ENCODE measurements at places on chromosomes 16 and 17.

- DNase-seq, result no peak
Measured at GRCh38 chr17:76309461-76309860, 1.4 kb upstream of the QRICH2 start.

- DNase-seq, result no peak
Measured at GRCh38 chr16:2465653-2466415, 5.3 kb upstream of the NTN3 start.

DNA sequence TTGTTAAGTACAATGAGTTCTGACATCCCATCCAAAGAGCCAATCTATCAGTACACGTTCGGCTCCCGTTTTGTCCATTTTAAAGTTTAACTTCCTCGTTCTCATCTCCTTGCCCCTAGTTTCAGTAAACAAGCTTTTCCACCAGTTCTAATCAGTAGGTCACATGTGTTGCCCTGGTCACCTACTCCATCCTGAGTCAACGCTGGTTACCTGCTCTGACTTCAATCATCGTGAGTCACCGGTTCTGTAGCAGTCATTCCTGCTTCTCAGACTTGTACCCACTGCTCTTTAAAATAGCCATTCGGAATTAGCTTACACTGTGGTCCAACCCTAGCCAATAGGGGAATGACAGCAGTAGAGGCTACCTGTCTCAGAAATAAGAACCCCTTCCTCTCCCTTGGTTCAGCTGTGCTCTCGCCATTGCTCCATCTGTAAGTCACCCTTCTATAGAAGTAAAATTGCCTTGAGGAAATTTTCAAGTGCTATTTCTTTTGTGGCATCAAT is 191.0 kb downstream of the CPPED1 start:
- DNase-seq, result no peak

GRCh38 chr17:59488805-59489204 is 76.6 kb upstream of the DHX40 start:
- no peak for DNase-seq

GRCh38 chr16:57532266-57532625 is 4.1 kb downstream of the CCDC102A start:
- no peak for DNase-seq

DNA sequence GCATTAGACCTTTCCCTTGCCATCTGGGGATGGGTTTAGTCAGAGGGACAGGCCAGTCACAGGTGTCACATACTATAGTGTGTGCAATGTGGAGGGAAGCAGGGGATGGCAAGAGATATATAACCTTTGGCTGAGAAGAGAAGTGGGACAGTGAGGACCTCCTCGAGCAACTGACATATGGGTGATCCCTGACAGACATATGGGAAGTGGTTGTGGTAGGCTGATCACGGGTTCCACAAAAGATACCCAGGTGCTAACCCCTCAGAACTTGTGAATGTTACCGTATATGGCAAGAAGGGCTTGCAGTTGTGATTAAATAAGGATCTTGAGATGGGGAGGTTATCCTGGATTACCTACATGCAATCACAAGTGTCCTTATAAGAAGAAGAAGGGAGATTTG is 188.1 kb upstream of the MPHOSPH6 start:
- DNase-seq, result no peak

- no peak for DNase-seq
Measured at GRCh38 chr17:43917348-43918025, 10.2 kb upstream of the MPP2 start.

DNA sequence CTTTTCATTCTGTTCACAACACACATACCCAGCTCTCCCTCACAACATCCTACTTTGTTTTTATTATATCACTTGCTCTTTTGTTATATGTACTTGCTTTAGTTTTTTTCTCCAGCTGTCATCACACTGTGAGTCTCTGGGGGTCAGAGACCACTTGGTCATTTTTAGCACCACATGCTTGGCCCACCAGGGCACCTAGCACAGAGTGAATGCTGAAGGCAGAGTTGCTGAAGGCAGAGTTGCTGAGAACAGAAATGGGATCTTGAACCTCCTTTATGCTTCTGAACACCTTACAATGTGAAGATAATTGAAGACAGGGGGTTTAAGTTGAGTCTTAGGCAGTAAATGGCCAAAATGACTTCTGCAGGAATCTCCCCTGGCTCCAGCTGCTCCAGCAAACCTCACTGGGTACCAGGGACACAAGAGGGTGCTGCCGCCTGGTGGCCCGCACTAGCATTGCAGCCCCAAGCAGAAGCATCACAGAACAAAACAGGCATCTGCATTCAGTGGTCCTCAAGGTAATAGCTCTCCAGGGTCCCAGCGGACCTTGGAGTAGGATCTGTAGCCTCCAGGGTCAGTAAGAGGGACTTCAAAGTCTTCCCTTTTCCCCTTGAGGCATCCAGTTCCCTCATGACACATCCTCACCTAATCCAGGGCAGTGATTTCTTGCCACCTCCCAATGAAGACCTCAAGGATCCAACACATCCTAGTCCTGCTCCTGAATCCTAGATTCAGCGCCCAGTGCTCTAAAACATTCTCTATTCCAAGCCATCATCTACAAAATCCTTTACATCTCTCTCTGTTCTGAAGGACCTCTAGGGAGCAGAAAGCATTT is 1972.6 kb downstream of the TP53TG3F start:
- no peak for DNase-seq

DNA sequence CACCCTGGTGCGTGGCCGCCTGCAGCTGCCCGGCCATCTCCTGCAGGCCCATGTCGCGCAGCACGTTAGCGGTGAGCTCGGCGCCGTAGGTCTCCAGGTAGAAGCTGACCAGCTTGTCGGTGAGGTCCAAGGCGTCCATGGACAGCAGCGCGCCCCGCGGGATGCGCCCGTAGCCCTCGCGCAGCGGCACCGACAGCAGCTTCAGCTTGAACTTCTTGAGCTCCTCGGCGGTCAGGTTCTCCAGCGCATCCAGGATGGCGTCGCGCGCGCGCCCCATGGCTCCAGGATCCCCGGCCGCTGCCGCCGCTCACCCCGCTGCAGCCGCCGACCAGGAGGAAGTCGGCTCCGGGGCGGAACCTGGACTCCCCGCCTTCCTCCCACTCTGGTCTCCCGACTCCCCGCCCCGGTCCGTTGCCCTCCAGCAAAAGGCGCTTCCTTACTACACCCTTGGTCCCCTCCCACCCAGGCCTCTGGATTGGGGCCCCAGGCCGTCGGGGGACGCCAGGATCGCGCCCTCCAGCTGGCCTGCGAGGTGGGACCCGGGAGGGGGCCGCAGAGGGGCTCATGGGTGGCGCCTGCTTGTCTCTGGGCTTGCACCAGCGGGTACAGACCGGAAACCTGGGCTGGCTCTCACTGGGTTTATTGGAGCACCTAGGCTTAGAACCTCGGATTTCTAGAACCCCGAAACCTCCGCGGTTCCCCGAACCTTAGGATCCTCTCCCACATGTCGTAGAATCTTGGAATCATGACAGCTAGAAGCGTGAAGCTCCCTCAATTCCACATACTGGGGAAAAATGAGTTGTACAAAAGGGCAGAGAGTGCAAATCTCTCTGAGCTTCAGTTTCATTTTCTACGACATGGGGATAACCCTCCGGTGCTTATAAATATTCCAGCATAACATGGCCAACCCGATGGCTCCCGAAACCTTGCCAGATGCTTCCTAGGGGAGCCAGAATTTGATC is at the start of gene PYCARD:
Gene PYCARD, minus strand, starts transcription at position 347 of the 962 bp plus-strand sequence. Its CDS starts 70 bp downstream, at position 277.
- no peak for DNase-seq

DNA sequence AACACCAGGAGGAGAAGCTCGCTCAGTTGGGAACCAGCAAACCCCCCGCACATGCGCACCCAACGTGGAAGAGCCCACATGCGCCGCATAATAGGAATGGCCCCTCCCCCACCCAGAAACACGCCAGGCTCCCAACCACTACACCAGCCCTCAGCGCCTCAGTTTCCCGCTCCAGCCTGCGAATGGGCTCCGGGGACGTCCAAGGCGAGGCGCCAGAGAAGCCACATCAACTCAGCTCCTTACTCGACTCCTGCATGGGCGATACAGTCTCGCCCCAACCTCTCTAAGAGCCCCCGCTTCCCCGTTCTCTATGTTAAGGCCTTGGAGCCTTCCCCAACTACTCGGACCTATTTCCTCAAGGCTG is 504 bp downstream of the SRSF1 start:
- DNase-seq, result peak; percentile 61

DNA sequence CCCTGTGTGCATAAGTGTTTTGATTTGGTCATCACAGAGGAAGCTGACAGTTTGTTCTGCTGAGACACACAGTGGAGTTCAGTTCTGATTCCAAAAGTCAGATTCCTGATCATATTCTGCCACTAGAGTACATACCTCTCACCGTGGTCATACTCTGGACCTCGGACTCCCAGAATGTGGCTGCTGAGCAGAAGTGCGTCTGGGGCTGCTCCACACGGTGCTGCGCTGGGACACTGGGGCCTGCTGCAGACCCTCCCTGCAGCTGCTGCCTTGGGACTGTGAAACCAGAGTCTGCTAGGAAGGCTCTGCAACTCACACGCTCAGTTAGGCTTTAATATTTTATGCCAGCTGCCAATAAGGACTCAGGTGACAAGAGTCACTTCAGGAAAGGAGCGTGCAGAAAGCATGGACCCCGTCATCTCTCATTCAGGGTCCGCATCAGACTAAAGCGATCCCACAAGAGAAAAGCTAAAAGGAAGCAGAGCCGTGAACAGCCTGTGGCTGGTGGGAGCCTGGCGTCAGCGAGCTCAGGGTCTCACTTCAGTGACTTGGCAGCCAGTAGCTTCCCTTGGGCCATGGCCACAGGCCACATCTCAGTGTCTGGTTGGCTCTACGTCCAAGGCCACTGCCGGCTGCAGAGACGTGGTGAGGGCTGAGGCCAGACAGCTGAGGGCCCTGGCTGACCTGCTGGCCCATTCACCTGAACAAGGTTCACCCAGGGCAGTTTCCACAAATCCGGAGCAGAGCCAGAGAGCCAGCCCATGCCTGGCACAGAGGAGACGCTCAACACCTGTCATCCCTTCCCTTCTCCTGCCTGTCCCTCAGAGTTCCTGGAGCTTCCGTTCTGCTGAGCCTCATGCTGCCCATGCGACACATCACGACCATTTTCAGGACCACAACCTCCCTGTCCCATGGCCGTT is 24.7 kb upstream of the KIFC3 start:
- DNase-seq, result no peak

GRCh38 chr16:13453938-13454553 is 465.9 kb upstream of the ERCC4 start:
- peak; percentile 11 for DNase-seq

DNA sequence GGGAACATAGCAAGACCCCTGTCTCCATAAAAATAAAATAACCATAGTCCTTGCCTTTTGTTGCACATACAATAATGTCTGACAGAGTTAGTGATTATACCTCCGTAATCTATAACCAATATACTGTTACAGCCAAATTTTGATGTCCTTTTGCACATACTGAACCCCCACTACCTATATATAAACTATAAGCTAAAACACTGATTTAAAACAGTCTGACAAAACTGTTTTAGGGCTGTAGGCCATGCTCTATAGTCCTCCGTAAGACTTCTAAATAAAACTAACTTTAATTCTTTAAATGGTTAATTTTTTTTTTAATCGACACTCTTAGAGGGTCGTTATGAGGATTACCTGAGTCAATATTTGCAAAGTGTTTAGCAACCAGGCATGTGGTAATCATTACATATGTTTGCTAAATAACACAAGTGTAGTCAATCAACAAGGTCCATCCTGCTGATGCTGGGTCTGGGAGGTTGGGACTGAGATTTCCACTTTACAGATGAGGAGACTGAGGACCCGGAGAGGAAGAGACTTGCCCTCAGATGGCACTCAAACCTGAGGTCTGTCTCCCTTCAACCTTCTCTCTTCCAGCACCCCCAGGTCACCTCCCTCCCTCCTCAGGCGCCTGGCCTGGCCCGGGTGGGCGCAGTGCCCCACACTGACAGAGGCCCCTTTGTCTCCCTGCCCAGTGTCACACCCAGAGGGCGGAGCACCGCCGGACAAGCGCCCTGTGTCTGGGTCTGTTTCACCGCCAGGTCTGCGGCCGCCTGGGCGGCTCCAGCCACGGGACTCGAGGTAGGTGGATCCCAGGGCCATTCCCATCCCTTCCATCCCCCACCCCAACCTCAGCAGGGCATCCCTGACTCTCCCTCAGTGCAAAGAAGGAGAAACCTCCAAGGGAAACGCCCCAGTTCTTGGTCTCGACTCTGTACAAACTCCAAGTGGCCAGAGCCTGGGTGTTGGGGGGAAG is 10.3 kb downstream of the ZNF385C start:
- DNase-seq, result no peak

GRCh38 chr16:87336434-87337240 is 19.4 kb upstream of the C16orf95 start:
- DNase-seq, result no peak

DNA sequence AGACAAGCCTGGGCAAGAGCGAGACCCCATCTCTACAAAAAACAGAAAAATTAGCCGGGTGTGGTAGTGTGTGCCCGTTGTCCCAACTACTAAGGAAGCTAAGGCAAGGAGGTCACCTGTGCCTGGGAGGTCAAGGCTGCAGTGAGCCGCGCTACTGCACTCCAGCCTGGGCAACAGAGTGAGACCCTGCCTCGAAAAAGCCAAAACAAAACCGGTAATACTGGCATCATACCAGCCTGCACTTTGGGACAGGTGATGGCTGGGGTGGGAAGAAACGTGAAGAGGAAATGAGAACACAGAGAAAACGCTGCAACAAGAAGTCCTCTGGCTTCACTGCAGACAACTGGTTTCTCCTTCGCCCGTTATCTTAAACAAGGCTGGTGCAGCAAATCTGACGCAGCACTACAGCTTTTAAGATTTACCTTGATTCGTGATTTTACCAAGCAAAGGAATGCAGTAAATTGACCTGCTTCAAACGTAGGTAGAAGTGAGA is 725 bp upstream of the CASC3 start:
- no peak for DNase-seq

- DNase-seq, result no peak
Measured at GRCh38 chr16:83393196-83393981, 414.4 kb upstream of the HSBP1 start.

DNA sequence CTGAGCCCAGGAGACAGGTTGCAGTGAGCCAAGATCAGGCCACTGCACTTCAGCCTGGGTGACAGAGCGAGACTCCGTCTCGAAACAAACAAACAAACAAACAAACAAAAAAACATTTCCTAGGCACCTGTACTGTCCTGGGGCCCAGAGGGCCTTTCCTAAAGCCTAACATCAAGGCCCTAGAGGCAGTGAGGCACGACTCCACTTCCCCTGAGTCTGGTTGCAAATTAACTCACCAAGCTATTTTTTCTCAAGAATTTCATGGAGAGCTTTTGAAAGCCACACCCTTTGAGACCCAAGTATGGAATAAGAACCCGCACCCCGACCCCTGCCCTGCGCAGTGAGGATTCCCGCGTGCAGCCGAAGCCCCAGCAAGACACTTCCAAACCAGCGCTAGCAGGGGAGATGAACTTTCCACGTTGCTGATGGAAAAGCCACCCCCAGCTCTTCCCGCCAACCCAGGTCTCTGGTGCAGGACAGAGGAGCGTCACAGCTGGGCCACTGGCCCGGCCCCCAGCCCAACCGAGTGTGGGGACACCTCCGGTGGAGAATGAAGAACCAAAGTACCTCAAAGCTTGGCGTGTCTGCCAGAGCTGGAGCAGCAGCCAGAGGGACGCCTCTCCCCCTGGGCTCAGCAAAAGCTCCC is 1.2 kb downstream of the CHST5 start:
- no peak for DNase-seq

- no peak for DNase-seq
Measured at GRCh38 chr17:38434178-38434665, 6.0 kb downstream of the ARHGAP23 start.
